Stimulated activated naive CD8-positive, alpha-beta T cell treated with anti-CD3 and anti-CD28 coated beads, Interleukin-15, amount 100 ng/mL, for 72 hours (primary cell): ENCODE measurements at places on chromosomes 4 and X.

GRCh38 chr4:148359769-148360168, 82.4 kb downstream of the NR3C2 start:
- no peak for DNase-seq

- no peak for DNase-seq
Measured at GRCh38 chr4:170093973-170094535, 4.3 kb upstream of the AADAT start.

- DNase-seq: no peak
Measured at GRCh38 chr4:75948822-75949444, 8.1 kb upstream of the NAAA start.

DNA sequence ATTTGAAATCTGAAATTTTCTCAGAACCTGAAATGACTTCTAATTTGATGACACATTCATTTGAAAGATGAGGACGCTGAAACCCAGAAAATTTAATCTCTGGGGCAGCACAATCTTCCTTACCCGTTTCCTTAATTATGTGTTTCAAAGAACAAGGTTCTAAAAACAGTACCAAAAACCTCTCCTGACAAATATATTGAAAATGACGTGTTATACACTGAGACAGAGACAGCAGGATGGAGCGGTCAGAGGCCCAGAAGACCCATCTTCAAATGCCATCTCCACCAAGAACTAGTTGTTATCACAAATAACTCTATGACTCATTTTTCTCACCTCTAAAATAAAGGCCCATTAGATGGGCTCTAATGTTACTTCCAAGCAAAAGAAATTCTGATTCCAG, 177.3 kb downstream of the NSUN7 start:
- no peak for DNase-seq

DNA sequence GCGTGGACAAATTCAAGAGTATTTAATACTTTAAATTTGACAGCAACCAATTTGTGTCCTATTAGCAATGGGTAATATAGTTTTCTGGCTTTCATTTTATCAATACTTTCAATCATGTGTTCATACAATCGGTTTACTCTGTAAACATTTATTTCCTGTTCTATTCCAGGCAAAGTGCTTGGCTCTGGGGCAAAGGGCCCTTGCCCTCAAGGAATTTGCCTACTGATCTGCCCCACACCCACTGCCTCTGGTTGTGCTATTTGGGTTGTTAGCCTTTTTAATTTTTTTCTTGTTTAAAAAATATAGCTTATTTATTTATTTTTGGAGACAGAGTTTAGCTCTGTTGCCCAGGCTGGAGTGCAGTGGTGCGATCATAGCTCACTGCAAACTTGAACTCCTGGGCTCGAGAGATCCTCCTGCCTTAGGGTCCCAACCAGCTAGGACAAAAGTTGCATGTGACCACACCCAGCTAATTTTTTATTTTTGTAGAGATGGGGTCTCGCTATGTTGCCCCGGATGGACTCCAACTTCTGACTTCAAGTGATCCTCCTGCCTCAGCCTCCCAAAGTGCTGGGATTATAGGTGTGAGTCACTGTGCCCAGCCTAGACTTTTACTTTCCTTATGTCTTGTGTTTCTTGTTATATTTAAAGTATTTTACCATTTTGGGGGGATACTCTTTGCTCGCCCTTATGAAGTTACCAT, 30.7 kb upstream of the CBR4 start:
- no peak for DNase-seq
